ENCODE measurements at places on chromosomes 2 and 18. TPM values are rescaled to one million over a fixed set of nuclear protein-coding genes. Genes with fewer than 3 reads are reported as not detected.

The TUBA3E gene
- total RNA-seq = not detected

DNA sequence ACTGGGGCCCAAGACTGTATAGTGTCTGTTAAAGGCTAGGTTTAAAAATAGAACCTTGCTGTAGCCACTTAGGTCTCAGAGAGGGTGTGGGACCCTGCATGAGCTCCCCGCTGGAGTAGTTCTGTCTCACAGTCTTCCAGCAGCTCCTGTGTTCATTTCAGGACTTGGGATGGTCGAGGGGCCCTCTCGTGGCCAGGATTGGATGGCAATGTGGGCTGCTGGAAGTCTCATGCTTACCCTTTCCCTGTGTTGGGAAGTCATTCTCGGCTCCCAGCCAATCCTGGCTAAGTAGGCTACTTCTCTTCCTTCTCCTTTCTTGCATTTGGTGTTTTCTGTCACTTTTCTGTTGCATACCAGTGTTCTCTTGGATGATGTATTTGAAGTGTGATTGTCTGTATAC, 284.0 kb upstream of the GCFC2 start:
- no peaks in the 10 kb centered on the region for H3K4me1 ChIP-seq
- H3K27ac ChIP-seq = no peak overlapping the region
- no peak overlapping the region for H3K4me3 ChIP-seq
- H3K36me3 ChIP-seq = no peaks in the 10 kb centered on the region
- no peaks in the 10 kb centered on the region for H3K27me3 ChIP-seq

The LRRC30 gene
- not detected for total RNA-seq

The TMEM214 gene
- 96.2 TPM for total RNA-seq

The HOXD8 gene
- total RNA-seq = 49.8 TPM

DNA sequence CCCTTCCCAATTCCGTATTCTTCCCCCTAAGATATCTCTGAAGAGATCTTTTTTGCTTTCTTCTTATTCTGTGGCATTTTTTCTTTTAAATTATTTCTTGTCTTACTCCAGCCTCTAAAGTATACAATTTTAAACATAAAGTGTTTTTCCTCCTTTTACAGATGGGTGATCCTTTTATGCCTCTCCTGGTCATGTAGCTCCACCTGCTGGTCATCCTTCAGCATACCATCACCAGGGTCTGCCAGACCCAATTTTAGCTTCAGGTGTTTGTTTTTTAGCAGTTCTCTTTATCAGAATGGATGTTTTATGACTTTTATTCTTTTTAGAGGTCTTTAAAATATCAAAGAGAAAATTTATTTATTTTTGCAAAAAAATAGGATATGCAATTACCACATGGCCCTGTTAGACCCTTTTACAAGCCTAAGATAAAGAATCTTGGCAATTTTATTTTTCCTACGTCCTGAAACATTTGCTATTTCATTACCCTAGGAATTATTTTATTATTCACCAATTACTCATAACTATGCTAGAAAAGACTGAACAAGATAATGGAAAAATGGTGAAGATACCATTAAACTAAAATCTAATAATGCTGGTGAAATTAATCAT, 55.5 kb downstream of the PIGN start:
- H3K27me3 ChIP-seq = no peaks in the 10 kb centered on the region
- peak; percentile 66 for DNase-seq
- H3K27ac ChIP-seq = no peak overlapping the region
- H3K4me3 ChIP-seq = no peak overlapping the region

DNA sequence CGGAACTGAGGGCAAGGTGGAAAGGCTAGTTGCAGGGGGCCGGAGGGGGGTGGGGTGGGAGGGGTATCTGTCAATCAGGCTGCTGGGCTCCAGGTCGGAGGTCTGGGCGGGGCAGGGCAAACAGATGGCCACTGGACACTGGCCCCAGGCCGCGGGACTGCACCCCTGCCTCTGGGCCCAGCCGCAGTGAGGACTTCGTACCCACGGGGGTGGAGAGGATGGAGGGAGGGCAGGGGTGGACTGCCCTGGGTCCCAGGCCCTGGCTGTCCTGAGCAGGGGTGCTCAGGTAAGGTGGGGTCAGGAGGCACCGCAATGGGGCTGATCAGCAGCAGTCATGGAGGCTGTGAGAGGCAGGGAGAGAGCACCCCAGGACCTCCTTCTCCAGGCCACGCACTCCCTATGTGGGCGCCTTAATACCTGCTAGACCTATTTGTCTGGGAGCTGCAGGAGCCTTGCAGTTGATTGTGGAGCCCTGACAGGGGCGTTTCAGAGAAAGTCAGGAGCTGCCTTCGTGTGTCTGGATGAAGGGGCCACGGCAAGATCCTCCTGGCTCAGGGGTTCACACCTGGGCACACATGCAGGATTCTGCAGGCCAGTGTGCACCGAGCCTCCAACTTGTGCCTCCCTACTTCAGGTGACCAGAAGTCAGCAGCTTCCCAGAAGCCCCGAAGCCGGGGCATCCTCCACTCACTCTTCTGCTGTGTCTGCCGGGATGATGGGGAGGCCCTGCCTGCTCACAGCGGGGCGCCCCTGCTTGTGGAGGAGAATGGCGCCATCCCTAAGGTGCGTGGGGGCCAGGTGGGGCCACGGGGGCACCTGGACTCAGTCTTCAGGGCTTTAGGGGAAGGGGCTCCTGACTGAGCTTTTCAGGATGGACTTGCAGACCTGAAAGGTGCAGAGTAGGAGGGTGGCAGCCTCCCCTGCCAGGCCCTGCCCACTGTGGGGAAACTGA, 1.5 kb downstream of the CTDSP1 start:
- peak overlapping the region; percentile 95 for H3K4me3 ChIP-seq
- peak; percentile 30 for DNase-seq
- no peaks in the 10 kb centered on the region for H3K27me3 ChIP-seq
- no peaks in the 10 kb centered on the region for H3K36me3 ChIP-seq
- H3K4me1 ChIP-seq = peaks cover 30% of the 10 kb centered on the region

DNA sequence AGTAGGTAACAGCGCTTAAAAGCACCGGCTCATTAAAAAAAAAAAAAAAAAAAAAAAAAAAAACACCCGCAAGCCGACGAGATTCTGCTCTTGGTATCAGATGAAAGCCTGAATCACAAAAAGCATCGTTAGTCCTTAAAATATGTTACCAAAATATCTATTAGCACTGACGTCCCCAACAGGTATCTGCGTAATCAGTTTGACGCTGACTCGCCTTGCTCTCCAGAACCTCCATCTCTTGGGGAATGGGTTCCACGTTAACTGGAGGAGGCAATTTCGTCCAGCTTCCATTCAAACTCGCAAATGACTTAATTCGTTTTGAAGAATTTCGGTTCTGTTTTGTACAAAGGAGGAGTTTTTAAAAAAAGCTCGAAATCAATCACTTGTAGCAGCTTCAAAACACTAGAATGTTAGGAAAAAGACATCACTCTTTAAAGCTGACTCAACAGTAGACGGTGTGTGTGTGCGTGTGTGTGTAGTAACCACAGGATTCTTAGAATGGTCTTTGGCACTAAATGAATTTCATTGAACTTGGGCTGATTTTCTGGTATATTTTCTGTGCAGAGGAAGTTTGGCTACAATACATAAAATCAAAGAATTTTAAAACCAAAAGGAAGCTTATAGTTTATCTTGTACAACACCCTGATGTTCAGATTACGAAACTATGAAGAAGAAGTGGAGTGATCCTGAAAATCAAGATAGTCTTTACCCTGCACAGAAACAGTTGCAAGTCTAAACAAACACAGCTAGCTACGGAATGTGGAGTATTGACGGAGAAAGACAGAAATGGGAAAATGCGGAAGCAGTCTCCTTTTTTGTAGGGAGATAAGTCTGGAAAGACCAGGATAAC, 1.1 kb upstream of the PGAP1 start:
- H3K27ac ChIP-seq = peak overlapping the region; percentile 96
- peak; percentile 29 for DNase-seq
- H3K36me3 ChIP-seq = no peaks in the 10 kb centered on the region
- H3K4me3 ChIP-seq = peak overlapping the region; percentile 77

GRCh38 chr18:48428475-48429177, 19.4 kb upstream of the ZBTB7C start:
- no peak overlapping the region for H3K4me3 ChIP-seq
- no peaks in the 10 kb centered on the region for H3K4me1 ChIP-seq
- DNase-seq = no peak
- no peaks in the 10 kb centered on the region for H3K36me3 ChIP-seq
- H3K27me3 ChIP-seq = no peaks in the 10 kb centered on the region
- no peak overlapping the region for H3K27ac ChIP-seq

The LOXHD1 gene
- total RNA-seq = not detected

The ALPI gene
- not detected for total RNA-seq

DNA sequence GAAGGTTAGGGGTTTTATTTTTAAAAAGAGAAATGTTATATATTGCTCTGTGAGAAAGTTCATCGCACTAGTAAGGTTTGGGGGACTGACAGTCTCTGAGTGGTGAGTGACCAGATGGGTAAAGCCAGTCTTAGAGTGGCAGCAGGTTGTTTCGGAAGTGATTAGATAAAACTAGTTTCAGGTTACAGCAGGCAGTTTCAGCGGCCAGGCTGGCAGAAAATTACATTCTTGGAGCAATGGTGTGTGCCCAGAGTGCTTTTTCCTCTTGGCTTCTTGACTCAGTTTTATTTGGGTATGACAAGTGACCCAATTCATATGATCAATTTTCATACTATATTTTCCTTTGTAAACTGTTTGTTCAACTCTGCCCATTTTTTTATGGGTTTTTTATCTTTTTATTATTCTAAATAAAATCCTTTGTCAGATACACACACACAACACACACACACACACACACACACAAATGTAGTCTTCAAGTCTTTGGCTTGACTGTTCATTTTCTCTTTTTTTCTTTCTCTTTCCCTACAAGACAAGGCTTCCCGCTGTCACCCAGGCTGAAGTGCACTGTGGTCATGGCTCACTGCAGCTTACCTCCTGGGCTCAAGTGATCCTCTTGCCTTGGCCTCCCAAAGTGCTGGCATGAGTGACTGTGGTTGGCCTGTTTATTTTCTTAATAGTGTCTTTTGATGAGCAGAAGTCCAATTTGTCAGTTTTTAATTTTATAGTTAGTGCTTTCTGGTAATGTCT, 30.9 kb downstream of the RALBP1 start:
- DNase-seq = no peak
- H3K36me3 ChIP-seq = no peaks in the 10 kb centered on the region
- no peaks in the 10 kb centered on the region for H3K4me1 ChIP-seq
- no peak overlapping the region for H3K4me3 ChIP-seq

The NOSTRIN gene
- total RNA-seq = 181 TPM

GRCh38 chr2:40658941-40659340, 207.1 kb upstream of the SLC8A1 start:
- DNase-seq = no peak
- H3K27ac ChIP-seq = no peak overlapping the region
- no peak overlapping the region for H3K4me3 ChIP-seq
- no peaks in the 10 kb centered on the region for H3K4me1 ChIP-seq
- no peaks in the 10 kb centered on the region for H3K36me3 ChIP-seq

The TTLL4 gene
- total RNA-seq = 17.1 TPM

- H3K4me1 ChIP-seq = no peaks in the 10 kb centered on the region
- no peak overlapping the region for H3K27ac ChIP-seq
- no peaks in the 10 kb centered on the region for H3K27me3 ChIP-seq
These were observed 99.2 kb upstream of the ITGA4 start for GRCh38 chr2:181357979-181358378.

GRCh38 chr2:2083113-2083758, 247.8 kb downstream of the MYT1L start:
- H3K4me1 ChIP-seq = no peaks in the 10 kb centered on the region
- DNase-seq = no peak
- no peaks in the 10 kb centered on the region for H3K36me3 ChIP-seq
- no peak overlapping the region for H3K4me3 ChIP-seq
- no peak overlapping the region for H3K27ac ChIP-seq

The MARS2 gene
- 17.9 TPM for total RNA-seq

The KATNAL2 gene
- total RNA-seq = 3.6 TPM

DNA sequence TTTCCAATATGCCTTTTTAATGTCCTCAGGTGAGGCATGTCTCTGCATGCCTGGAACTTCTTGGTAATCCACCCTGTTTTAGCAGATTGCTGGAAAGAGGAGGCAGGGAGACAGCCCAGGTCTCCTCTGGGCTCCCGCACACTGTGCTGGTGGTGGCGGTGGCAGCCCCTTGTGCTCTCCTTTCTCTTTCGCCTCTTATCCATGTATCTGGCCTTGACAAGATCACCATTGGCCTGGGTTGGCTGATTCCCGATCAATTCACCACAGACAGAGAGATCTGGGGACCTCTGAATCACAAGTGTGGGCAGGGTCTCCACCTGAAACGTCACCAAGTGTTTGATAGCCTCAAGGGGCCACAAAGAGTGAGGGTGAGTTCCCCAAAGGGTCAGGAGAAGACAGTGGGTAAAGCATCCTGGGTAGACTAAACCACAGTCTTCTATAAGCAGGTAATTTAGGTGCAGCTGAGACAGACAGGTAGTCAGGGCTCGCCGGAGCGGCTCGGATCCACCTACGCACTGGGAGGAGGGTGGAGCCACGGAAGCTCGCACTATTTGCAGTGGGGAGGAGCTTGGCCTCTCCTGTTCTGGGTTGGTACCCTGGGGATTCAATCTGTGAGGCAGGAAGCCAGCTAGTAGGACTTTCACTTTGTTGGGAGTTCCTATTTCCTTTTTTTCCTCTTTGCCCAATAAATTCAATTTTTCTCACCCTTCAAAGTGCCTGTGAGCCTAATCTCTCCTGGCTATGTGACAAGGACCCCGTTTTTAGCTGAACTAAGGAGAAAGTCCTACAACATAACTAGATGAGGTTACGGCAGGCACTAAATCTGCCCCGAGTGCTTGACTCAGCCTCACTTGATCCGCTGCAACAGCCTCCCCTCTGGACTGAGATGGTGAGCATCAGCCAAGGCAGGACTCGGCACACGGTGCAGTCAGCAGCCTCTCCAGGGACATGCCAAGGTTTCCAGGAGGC, 57.6 kb downstream of the SLC4A3 start:
- peak overlapping the region; percentile 87 for H3K27ac ChIP-seq
- no peaks in the 10 kb centered on the region for H3K4me1 ChIP-seq
- H3K36me3 ChIP-seq = no peaks in the 10 kb centered on the region
- peak overlapping the region; percentile 44 for H3K4me3 ChIP-seq
- H3K27me3 ChIP-seq = no peaks in the 10 kb centered on the region
- DNase-seq = peak; percentile 66

The CBLN2 gene
- not detected for total RNA-seq

The ST6GAL2 gene
- not detected for total RNA-seq

The APCDD1 gene
- 115 TPM for total RNA-seq

DNA sequence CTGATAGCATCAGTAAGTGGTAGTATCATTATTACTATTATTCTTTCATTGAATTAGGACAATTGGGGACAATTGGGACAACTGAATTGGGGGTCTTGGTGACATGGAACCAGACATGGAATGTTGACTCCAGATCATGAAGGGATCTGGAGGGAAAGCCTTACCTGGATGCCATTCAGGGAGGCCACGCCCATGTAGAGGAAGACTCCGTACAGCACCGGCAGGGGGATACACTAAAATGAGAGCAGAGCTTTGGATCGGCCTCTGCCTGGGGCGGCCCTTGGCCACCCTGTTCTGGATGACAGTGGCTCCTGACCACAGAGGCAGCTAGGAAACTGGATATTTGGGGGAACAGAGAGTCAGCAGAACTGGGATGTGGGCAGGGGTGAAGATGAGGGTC, 29.2 kb downstream of the MTHFD2 start:
- H3K36me3 ChIP-seq = no peaks in the 10 kb centered on the region
- H3K4me3 ChIP-seq = no peak overlapping the region
- no peaks in the 10 kb centered on the region for H3K4me1 ChIP-seq

The MFF gene
- 99.1 TPM for total RNA-seq

All from uterus (tissue), 4 donors.